ENCODE measurements at places on chromosomes 3 and 15.

- DNase-seq: no peak
These were observed 60.9 kb downstream of the UMPS start for GRCh38 chr3:124791142-124791541.

DNA sequence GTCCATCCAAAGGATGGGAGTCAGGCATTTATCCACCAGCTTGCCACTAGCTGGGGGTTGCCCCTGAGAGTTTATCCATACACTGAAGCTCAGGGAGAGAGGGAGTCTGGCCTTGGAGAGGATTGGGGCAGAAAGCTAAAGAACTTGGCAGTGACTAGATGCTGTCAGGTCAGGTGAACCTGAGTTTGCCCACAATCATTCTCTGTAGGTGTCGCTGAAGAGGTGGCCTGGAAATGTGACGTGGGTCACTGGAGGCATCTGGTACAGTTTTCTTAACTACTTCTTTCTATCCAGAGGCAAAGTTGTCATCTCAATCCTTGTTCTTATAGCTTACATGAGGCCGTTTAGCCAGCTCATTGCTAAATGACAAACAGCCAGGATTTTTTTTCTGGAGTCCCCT, 298.0 kb upstream of the CTNNB1 start:
- no peak for DNase-seq

DNA sequence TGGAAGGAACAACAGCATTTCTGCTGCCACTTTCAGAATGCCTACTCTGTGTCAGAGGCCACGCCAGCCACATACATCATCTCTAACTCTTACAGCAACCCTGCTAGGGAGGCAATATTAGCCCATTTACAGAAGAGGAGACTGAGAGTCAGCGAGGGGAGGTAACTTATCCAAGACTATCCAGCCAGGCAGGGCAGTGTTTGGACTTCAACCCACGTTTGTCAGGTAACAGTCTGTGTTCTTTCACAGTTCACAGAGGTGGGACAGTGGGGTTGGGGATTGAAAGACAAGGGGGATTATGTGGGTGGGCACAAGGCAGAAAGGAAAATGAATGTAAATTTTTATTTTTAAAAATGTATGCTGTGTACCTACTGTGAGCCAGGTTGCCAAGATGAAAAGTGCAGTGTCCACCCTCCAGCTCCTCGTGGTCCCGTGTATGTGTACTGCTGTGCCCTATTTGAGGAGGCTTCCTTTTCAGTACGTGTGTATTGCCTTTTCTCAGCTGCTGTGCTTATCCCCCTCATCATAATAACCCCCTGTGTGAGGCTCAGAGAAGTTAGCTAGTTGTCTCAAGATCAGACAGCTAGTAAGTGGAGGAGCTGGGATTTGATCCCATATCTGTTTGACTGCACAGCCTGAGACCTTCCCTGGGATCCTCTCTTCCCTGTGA, 16.5 kb upstream of the ATP2B2 start:
- DNase-seq: no peak

GRCh38 chr15:84949043-84949442, 32.6 kb upstream of the PDE8A start:
- no peak for DNase-seq

GRCh38 chr3:151625086-151625485, 108.6 kb upstream of the AADACL2 start:
- no peak for DNase-seq

- DNase-seq: peak; percentile 22
These were observed 116.3 kb downstream of the CLSTN2 start for GRCh38 chr3:140051019-140051957.

GRCh38 chr3:3134750-3135448, 8.2 kb downstream of the TRNT1 start:
- DNase-seq: no peak

DNA sequence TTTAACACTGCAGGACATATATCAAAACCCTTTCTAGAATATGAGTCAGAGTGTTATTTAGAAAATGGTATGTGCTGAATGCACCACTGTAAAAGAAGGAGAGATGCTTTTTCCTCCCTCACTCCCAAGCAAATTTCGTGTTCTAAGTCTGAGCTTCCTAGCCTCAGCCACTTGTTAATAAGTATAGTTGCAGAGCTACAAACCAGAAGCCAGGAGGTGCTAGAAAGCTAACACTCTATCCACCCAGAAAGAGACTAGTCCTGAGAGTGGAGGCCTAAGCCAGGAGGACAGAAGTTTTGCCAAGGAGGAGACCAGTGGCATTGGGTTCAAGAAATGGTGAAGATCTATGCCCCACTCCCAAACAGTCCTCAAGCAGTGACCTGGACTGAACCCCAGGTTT, 40.5 kb upstream of the GYG1 start:
- DNase-seq: no peak

DNA sequence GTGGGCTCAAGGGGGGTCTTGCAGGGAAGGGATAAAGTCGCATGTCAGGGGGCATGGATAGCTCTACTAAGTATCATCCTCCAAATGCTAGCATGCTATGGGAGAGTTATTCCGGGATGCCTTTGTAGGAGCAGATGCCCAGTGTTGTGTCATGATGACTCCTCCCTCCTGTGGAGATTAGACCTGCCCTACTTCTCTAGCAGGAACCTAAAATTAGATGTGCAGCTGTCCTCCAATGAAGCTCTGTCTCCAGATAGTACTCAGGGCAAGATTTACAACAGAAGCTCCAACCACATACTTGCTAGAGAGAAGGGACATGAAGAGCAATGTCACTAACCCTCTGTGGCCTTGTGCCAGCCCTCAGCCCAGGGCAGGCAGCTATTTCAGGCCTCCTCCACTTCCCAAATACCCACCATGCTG, 82.5 kb downstream of the AGBL1 start:
- DNase-seq: no peak

DNA sequence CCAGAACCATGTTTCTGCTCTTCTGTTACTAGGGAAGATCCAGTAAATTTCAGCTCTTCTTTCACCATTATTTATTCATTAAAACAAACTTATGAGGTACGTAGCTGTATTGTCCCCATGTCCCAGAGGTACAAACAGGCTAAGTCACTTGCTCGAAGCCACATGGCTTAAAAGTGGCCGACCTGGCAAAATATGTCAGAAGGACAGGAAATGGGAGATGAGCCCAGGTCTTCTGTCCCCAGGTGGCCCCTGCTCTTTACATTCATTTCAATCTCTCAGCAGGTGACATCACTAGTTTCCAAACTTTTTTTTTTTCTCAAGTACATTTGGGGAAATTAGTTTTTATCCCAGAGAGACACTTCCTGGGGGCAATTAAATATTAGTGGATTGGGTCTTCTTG, 34.1 kb upstream of the LPP start:
- DNase-seq: no peak

DNA sequence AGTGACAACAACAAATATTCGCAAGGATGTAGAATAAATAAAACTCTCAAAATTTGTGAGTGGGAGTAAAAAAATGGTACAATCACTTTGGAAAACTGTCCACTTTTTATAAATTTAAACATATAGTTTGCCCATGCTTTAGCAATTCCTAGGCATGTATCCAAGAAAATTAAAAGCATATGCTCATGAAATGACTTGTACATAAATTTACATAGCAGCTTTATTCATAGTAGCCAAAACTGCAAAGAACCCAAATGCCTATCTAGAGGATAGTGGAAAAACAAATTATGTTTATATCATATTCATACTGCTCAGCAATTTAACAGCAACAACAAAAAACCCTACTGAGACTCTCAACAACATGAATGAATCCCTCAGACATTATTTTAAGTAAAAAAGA, 363.6 kb upstream of the CCDC54 start:
- DNase-seq: no peak

DNA sequence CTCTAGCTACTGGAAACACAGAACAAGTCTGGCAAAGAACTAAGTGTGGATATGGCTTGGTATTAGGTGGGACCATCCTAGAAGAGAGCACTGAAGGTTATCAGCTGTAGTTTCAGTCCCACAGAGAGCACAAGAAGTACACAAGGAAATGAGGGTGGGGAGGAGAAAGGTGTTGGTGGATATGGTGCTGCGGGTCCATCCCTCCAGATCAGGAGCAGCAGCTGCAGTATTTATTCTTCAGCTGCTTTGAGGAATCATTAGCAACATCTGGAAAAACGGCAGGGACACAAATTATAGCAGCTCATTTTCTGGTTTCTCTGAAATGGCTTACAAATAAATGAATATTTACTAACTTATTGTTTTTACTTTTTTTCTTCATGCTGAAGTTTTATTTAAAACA, 29.0 kb downstream of the CD80 start:
- DNase-seq: no peak

GRCh38 chr3:195033531-195034091, 237.3 kb downstream of the XXYLT1 start:
- no peak for DNase-seq

GRCh38 chr3:41320953-41321641, 121.8 kb downstream of the CTNNB1 start:
- DNase-seq: no peak

GRCh38 chr15:40307421-40308211, at the start of gene PLCB2:
TSS of gene PLCB2 (minus strand) at chr15:40307935. CDS start at chr15:40307672, 263 bp downstream.
- DNase-seq: no peak

GRCh38 chr15:25718597-25718996, 144.5 kb downstream of the ATP10A start:
- DNase-seq: no peak

DNA sequence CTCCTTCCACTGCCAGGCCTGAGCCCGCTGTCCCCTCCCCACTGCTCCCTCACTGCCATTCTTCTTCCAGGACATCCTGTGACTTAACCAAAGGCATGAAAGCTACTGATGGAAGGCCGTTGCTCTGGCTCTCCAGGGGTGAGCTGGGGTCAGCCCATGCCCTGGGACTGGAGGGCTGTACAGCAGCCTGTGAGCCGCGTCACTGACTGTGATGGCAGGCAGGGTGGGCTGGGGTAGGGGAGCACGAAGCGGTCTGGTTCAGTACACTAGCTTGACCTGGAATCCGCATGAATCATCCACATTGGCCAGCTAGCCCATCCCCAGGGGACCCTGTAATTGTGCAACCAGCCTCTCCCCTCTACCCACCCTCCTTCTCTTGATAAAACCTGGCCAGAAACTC, 30.8 kb downstream of the CORO2B start:
- no peak for DNase-seq
